ENCODE measurements at places on chromosomes 5 and 9. TPM values are rescaled to one million over a fixed set of nuclear protein-coding genes. Genes with fewer than 3 reads are reported as not detected.

- no peak for DNase-seq
Measured at GRCh38 chr9:133787754-133788025, 49.5 kb upstream of the SARDH start.

GRCh38 chr5:173880306-173880985, 7.7 kb upstream of the CPEB4 start:
- no peak for DNase-seq

- DNase-seq = no peak
Measured at GRCh38 chr5:172581315-172581714, 59.7 kb upstream of the NEURL1B start.

Gene SKP2
- 44.3 TPM for total RNA-seq

GRCh38 chr5:126449751-126450271, 26.6 kb downstream of the GRAMD2B start:
- no peak for DNase-seq

GRCh38 chr9:82538634-82539033, 524.3 kb downstream of the RASEF start:
- DNase-seq = no peak

GRCh38 chr5:41425736-41426135, 84.7 kb downstream of the PLCXD3 start:
- no peak for DNase-seq
